Hepatocyte (in vitro differentiated cells): ENCODE measurements at places on chromosomes 2 and 18.

GRCh38 chr2:31196622-31197021, 20.7 kb downstream of the CAPN14 start:
- DNase-seq, result no peak

- no peak for DNase-seq
Observed at GRCh38 chr2:215299337-215299859, 12.5 kb upstream of the ATIC start.

- DNase-seq, result no peak
Observed at GRCh38 chr2:200041639-200042038, 86.3 kb downstream of the MAIP1 start.

DNA sequence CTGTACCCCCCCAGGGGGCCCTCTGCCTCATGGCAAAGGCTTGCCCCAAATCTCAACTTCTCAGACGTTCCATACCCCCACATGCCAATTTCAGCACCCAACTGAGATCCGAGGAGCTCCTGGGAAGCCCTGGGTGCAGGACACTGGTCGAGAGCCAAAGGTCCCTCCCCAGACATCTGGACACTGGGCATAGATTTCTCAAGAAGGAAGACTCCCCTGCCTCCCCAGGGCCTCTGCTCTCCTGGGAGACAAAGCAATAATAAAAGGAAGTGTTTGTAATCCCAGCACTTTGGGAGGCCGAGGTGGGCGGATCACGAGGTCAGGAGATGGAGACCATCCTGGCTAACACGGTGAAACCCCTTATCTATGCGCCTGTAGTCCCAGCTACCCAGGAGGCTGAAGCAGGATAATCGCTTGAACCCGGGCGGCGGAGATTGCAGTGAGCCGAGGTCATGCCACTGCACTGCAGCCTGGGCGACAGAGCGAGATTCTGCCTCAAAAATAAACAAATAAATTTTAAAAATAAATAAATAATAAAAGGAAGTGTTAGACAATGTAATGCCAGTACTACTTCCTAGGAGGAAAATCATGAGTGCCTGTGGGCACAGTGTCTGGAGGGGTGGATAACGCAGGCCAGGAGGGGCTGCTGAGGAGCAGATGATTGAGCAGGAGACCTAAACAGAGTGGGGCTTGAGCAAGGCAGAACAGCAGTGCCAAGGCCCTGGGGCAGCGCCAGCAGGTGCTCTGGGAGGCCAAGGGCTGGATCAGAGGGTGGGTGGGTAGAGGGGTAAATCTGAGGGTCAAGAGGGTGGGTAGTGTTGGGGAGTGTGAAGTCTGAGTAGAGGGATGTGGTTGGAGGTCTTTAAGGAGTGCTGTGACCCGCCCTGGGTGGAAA, 4.0 kb downstream of the ALPP start:
- DNase-seq, result no peak

- DNase-seq, result no peak
Observed at GRCh38 chr2:212864186-212864585, 287.2 kb downstream of the IKZF2 start.

DNA sequence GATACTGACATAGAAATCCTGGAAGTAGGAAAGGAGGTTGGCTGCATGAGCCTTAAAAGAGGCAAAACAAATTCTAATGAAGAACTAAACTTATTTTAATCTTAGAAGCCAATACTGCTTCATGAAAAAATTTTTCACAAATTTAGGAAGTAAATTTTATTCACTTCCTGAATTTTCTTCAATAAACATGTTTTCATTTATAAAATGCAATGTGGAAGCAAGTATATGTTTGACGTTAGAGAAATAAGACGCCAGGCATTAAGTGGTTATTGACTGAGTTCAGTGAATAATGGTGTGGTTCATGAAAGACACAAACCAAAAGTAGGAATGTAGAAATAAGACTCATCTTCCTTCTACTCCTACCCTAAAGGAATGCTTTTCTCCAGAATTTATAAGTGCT, 136.4 kb downstream of the USP34 start:
- no peak for DNase-seq

DNA sequence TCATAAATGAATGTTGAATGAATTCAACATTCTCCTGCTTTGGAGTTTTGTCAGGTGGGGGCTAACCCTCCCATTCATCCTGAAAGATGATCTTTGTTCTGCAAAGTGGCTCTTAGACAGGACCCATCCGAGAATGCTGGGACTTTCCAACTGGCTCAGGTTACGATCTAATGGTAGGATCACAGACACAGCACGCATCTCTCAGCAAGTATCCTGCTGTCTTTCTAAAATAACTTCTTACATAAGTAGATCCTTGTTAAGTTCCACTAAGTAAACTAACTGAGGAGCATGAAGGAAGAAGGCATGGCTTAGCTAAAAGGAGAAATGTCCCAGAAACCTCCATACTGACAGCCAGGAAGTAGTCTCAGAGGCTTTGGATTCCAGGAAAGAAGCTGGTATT, 23.7 kb downstream of the CYP27A1 start:
- DNase-seq, result peak; percentile 46

DNA sequence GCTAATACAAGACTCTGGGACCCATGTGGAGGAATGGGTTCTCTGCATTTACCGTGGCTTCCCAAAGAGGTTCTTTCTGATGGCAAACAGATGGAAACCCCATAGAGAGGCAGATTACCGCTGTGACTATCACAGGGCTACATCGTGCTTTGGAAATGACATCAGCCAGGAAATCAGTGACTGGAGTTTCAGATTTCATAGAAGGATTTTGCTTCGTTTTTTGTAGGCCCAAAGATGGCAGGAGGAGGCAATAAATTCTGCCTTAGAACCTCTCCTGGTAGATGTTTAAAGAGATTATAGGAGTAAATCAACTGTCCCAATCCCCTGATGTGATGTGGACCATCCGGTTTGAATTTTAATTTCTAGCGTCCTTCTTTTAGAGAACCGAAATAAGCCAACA, 214.1 kb downstream of the AGPS start:
- DNase-seq, result no peak

DNA sequence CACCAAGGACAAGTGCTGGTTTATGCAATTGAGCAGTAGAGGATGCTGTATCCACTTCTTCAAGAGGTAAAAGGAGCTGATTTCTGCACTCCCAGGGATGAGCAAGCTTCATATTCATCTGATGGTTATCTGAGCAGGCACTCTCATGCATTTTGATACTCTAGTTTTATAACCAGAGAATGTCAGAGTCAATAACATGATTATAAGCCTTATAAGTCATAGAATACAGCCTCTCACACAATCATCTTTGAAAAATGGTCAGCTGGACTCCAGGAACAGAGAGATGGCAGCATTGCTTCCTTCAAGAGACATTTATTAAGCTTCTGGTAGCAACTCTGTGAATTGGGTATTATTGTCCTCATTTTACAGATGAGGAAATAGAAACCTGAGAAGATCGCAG, 167.1 kb downstream of the SLC8A1 start:
- DNase-seq, result no peak

GRCh38 chr2:48026865-48027264, 120.6 kb upstream of the FBXO11 start:
- no peak for DNase-seq

- no peak for DNase-seq
Observed at GRCh38 chr18:56252456-56252855, 385.9 kb downstream of the TXNL1 start.

- DNase-seq, result no peak
Observed at GRCh38 chr2:239818086-239818485, 207.1 kb downstream of the NDUFA10 start.

DNA sequence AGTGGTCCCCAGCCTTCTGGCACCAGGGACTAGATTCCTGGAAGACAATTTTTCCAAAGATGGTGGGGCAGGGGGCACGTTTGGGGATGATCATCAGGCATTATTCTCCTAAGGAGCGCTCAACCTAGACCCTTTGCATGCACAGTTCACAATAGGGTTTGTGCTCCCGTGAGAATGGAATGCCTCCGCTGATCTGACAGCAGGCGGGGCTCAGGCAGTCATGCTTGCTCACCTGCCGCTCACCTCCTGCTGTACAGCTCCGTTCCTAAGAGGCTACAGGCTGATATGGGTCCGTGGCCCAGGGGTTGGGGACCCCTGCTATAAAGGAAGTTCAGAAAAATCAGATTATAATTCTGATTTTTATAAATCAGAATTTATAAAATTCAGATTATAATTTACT, 22.3 kb upstream of the TYMS start:
- DNase-seq, result no peak

- no peak for DNase-seq
Observed at GRCh38 chr2:136297312-136297711, 179.4 kb upstream of the CXCR4 start.

- no peak for DNase-seq
Observed at GRCh38 chr2:207229161-207229560, 63.4 kb upstream of the KLF7 start.

- no peak for DNase-seq
Observed at GRCh38 chr2:198973785-198974184, 484.0 kb downstream of the SATB2 start.

GRCh38 chr18:79071037-79071436, 1.8 kb downstream of the ATP9B start:
- no peak for DNase-seq

DNA sequence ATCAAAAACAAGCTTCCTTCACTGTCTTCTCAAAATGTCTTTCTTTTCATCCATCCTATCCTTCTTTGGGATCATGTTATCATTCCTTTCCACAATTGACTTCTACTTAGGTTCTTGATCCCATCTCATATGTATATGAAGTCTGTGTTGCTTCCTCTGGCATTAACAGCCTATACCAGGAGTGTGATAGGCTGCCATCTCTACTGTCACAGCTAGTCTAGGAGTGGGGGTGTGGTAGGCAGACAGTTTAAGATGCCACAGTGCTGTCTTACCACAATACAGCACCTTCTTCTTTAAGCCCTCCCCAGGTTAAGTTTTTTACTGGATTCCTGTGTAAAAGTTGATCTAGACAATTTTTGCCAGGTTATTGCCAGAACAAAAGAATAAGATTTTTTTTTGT, 3.7 kb upstream of the HTR2B start:
- DNase-seq, result no peak

DNA sequence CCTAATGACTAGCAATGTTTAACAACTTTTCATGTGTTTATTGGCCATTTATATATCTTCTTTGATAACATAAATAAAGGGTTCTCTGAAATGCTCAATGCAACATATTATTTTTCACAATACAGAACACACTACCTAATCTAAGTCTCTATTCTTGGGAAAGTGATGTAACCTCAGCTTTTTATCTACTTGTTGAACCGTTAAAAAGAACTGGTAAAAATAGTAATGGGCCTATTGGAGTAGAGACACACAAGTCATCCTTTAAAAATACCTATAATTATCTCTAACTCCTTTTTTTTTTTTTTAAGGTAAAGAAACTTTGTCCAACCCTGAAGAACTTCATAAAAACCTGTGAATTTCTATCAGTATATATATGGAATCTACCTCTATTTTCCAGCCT, 1067.7 kb upstream of the CELF4 start:
- no peak for DNase-seq

DNA sequence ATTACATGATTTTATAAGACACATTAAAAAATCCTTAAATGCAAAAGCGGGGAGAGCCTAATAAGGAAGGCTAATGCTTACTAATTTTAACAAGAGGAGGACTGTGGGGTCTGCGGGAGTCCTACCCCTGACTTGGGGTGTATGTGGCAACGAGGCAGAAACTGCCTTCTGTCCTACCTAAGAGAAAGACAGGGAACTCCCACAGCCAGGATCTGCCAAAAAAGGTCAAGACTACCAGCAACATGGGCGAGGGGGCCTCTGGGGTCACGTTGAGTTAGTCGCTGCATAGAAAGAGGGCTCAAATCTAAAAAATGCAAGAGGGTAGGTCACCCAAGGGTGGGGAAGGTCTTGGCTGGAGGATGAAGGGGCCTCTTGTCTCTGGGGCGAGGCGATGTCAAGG, 529 bp upstream of the AMER3 start:
- DNase-seq, result no peak

GRCh38 chr2:207629553-207629952, 4.4 kb upstream of the METTL21A start:
- no peak for DNase-seq

DNA sequence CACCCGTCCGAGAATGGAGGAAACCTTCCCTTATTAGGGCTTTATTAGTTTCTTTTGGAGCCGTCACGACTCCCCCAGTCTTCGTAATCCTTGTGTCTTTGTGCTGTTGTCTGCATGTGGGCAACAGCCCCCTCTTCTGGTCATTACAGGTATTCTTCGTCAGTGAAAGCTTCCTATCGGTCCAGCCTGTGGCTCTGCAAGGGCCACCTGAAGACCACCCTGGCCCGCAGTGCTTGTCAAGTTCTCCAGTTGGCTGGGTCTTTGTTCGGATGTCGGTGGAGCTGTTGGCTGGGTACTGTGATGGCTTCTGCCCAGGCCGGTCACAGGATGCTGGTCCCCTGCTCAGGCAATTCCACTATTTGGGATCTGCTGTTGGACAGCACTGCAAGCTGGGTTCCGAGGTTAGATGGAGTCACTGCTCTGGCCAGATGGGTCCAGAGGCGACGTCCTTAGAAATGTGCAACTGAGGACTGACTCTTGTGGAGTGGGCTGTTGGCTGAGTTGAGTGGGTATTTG, 19.2 kb downstream of the E2F6 start:
- DNase-seq, result peak; percentile 78

DNA sequence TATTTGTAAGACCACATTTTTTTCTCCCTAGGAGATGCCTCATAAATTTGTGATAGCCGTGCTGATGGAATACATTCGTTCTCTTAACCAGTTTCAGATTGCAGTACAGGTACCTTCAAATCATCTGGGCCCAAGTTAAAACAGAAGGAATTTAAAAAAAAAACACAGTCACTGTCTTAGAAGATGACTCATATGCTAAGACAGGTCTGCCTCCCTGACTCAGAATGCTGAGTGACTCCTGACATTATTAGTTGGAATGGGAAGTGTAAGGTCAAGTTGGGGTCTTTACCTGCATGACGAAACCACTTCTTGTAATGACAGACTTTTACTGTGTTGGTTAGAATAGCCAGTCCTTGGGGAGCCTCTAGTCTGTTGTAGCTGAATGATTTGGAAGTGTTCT, 26.3 kb downstream of the RMC1 start:
- DNase-seq, result peak; percentile 40

- peak; percentile 74 for DNase-seq
Observed at GRCh38 chr2:127479219-127479825, 47.0 kb downstream of the IWS1 start.

GRCh38 chr2:159381574-159381973, 95.1 kb upstream of the WDSUB1 start:
- peak; percentile 37 for DNase-seq

GRCh38 chr2:25936889-25937545, 45.3 kb downstream of the KIF3C start:
- DNase-seq, result peak; percentile 20

DNA sequence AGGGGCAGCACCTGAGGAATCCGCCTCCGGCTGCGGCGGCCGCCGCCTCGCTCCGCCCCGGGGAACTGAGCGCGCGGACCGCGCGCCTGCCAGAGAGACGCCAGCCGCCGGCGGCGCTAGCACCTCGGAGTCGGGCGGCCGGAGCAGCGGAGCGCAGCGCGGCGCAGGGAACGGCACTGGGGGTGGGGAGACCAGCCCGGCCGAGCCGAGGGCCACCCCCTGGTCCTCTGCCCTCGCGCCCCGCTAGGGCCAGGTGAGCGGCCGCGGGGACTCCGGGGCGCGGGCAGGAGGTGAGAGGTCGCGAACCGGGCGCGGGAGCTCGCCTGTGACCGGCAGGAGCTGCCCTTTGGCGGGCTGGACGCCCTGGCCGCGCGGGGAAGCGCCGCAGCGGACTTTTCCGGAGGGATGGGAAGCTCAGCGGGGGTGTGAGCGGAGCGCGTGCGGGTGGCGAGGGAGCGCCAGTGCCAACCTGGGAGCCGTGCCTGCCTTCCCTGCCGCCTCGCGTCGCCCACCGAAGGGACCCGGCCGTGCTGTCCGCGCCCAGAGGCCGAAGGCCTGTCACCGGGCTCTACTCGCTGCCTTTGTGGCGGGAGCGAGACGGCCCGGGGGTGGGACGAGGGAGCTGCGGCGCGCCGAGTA, at the start of gene GREB1L:
Gene GREB1L (plus strand): TSS at position 92 of the 639 bp plus-strand sequence. CDS start 141,287 bp downstream, outside the sequence.
- DNase-seq, result peak; percentile 90
